ENCODE measurements at places on chromosomes 11 and 22. TPM values are rescaled to one million over a fixed set of nuclear protein-coding genes. Genes with fewer than 3 reads are reported as not detected.

DNA sequence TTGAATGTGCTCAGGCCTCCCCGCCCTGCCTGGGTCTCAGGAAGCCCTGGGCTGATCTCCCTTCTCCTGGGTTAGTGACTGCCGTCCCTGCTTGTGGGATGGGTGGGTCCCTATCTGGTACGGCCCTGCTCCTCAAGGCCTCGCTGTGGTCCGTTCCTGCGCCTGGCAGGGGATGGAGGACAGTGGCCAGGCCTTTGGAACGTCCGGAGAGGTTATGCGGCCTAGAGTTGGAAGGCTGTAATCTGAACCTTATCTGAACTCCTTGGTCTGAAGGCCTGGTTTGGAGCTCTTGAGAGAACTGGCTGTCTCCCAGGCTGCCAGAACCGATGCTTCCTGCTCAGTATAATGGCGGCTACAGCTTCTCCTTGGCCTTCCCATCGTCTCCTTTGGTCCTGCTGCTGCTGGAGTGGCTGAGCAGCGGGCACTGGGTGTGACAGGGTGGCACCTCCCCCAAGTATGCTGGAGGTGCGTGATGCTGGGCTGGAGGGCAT lies 72.8 kb downstream of the FLI1 start:
- no peak for DNase-seq

DNA sequence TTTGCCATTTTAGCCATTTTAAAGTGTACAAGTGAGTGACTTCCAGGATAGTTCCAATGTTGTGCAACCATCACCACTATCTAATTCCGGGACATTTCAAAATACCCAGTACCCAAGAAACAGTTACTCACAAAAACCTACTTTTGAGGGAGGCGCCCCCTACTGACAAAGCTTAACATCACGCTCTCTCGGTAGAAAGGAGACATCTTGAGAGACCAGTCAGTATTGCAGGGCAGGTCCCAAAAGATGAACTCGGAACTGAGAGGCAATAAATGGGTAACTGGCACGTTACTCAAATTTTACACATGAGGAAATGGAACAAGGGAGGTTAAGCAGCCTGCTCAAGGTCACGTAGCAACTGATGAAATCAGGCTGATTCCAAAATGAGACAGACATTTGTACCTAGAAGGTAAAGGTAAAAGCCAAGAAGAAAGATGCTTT lies 50.0 kb upstream of the POU2AF1 start:
- DNase-seq = peak; percentile 59

- no peak for DNase-seq
Measured at GRCh38 chr11:83054904-83055380, 16.8 kb downstream of the RAB30 start.

GRCh38 chr11:116962108-116962507 lies 124.7 kb upstream of the APOA1 start:
- no peak for DNase-seq

The OR4D5 gene
- not detected for total RNA-seq

The RBFOX2 gene
- total RNA-seq = 4.7 TPM

The CLP1 gene
- total RNA-seq = 22.2 TPM
